Fibroblast of lung (primary cell): ENCODE measurements at places on chromosomes 7 and 10.

DNA sequence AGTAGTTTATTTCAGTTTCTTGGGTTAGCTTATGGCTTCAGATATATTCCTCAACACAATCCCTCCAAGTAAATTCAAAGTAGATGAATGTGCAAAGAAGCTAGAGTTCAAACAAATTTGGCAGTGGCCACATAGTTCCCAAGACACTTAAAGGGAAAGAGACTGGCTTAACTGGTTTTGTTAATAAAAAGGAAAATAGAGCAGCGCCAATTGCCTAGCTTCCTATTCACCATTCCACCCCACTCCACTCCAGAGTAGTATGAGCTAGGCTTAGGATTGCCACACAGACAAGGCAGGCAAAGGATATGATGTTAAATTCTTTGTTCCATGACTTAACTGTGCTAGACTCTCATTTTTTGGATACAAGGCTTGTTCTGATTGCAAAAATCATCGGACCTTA is 2.0 kb downstream of the XRCC2 start:
- DNase-seq, result peak; percentile 48

DNA sequence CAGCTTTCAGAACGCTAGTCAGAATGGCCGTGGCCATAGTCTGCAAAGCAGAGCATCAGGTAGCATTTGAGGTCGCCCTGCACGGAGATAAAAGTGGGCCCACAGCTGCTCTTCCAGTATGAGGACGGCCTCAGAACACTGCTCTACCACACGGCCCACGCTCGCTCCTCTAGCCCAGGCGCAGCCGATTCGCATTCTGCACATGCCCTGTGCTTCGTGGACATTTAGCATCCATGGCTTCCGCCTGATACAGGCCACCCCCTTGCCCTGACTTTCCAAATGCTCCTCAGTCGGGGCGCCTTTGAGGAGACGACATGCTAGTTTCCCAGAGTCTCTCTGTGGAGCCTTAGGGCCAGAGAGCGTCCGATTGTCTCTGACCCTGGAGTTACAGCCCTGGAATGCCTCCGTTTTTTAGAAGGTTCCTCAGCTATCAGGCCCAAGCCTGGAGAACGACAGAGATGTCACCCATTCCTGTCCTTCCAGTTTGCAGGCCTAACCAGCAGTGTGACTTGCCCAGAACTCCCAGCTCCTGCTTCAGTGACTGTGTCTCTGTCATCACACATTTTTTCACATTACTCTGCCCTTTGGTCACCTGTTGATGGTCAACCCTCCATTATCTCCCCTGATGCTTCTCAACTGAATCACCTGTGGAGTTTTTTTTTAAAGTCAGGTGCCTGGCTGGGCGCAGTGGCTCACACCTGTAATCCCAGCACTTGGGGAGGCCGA is 14.3 kb downstream of the STRA8 start:
- DNase-seq, result no peak

DNA sequence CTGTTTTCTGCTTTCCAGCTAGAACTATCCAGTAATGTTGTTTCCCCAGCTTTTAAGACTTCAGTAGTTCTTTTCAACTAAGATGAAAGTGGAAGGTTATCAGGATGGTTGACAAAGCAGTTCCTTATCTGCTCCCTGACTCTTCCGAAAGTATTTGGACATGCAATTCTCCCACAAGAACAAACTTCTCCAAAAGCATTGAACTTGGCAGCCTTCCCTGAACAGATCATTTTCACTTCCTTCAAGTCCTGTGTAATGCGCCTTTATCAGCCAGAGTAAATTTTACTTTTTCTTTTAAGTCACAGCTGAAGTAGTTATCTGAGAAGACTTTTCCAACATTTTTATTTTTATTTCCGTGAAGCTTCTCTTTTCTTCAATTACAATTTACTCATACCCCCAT is 39.7 kb downstream of the CDC14C start:
- DNase-seq, result peak; percentile 85

DNA sequence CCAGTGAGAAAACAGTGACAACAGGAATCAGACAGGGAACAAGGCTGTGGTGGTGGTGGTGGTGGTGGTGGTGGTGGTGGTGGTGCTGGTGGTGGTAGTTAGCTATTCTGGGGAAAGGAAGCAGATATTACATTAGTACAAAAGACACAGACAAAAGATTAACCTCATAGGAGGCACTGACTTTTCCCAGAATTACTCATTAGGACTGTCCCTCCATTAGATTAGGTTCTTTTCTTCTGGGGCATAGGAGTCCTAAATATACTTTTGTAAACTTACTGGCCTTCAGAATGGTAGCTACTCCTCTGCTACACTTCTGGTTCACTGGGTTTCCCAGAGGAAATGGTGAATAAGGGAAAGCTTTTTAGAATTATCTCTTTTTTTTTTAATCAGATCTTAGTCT is 156.6 kb upstream of the SEMA3D start:
- DNase-seq, result no peak

- no peak for DNase-seq
These were observed 2.2 kb downstream of the ZNF212 start for GRCh38 chr7:149241696-149242095.

DNA sequence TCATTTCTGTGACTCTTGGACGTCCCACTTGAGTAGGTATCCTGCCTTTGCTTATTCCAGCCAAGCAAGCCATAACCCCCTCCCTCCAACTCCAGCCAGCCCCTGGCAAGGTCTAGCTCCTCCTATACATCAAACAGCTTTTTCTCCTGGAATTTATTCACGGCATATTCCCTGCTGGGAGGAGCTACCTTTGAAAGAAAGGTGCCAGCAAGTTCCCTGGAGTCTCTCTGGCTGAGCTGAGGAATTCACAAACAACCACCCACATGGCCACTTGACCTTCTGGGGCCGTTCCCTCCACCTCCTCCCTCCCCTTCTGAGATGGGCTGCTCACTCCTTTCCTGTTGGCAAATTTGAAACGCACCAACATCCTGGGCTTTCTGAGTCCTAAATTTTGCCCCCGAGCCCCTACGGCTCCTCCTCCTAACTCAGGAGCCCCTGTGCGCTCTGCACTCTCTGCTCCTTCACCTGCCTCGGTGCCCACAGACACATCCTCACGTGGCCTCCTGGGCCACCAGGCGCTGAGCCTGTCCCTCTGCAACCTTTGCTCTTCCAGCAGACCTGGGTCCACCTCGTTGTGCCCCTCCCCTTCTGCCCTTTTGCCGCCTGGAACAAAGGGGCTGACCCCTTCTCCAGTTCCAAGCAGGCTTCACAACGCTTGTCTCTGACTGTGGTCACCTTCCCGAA is 48.0 kb downstream of the HSPA12A start:
- peak; percentile 7 for DNase-seq

- DNase-seq, result no peak
These were observed 21.9 kb upstream of the ECHDC3 start for GRCh38 chr10:11720260-11720741.

DNA sequence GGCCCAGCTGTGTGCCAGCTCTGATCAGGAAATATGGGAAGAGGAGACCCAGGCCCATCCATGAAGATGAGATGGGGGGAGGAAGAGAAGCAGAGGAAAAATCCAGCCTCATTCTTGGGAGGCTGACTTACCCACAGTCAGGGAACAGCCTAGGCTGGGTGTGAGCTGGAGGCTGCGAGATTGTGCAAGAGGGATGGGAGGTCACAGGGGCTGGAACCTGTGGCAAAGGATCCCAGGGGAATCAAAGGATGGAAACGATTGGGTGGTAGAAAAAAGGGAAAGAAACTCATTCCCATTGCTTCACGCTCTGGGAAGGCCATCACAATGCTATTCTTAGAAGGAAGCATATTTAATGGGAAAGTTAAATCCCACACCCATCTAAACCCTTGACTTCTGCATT is 26.7 kb upstream of the CRHR2 start:
- peak; percentile 6 for DNase-seq

- peak; percentile 82 for DNase-seq
These were observed 19.7 kb downstream of the GOLGA7B start for GRCh38 chr10:97869091-97870042.

DNA sequence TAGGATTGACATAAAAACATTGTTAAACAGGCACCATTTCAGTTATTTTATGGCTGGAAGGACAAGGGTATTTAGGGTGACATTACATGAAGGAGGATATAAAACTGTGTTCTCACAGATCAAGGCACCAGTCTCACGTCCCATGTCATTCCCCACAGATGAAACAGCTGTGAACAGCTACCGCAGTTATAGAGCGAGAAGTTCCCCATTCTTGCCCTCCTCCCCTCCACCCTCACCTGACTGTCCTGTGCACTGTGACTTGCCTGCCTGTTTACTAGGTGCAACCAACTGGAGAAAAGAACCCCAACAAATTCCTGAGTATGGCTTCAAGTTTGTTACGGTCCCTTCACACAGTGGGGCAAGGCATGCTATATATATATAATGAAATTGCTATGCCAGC is 141.6 kb downstream of the SND1 start:
- no peak for DNase-seq

- DNase-seq, result peak; percentile 80
These were observed 114.0 kb downstream of the BBS9 start for GRCh38 chr7:33243319-33243881.

GRCh38 chr7:22356701-22357310 is at the start of gene RAPGEF5:
Gene RAPGEF5, minus strand, starts transcription at chr7:22357154. Its CDS starts 94 bp downstream, at chr7:22357060.
- DNase-seq, result peak; percentile 3

GRCh38 chr10:24643679-24644209 is 79.9 kb downstream of the ARHGAP21 start:
- peak; percentile 27 for DNase-seq

GRCh38 chr7:15652776-15653290 is 33.6 kb downstream of the MEOX2 start:
- DNase-seq, result no peak

DNA sequence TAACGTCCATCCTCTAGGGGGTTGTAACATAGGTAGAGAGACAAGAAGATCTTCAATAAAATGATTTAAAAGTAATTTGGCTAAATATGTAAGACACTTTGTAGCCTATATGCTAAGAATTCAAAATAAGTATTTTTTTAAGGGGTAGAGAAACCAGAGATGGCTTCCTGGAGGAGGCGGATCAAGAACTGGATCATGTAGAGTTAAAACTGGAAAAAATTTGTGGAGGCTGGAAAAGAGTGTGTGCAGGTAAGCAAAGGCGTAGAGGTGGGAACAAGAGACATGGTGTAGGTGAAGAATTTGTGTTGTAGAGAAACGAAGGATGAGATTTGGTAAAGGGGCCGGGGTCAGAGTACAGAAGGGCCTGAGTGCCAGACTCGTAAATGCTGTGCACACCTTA is 172.6 kb downstream of the TMEM178B start:
- DNase-seq, result no peak

DNA sequence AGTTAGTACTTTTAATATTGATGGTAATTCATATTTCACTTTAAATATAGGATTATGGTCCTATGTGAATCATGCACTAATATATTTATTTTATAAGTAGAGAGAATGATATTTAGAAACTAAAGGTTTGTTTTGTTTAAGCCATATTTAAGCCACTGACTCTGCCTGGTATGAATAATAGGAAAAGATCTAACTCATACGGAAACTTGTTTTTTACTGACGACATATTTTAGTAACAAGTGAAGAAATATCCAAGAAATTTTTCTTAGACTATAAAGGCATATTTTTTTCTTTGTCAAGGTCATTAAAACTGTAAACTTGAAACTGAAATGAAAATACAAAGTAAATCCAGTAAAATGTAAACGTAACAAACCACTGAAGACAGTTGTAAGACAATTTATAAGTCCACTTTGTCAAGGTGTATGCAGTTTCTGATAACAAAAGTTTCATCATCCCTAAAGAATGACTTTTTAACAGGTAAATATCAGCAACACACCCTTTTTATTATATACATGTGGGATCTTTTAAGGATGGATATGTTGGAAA is 147.1 kb downstream of the PHF14 start:
- no peak for DNase-seq

- no peak for DNase-seq
These were observed 114.5 kb upstream of the INHBA start for GRCh38 chr7:41817386-41817785.

GRCh38 chr7:51428217-51428887 is 111.7 kb upstream of the COBL start:
- no peak for DNase-seq
